ENCODE measurements at places on chromosomes 11 and 22.
A peak's percentile ranks its signal among the peaks of the same experiment; 100 is the strongest.

- DNase-seq, result no peak
Observed at GRCh38 chr11:97979741-97980140, 1041.0 kb upstream of the CNTN5 start.

- no peak for DNase-seq
Observed at GRCh38 chr11:13174090-13174489, 103.5 kb upstream of the BMAL1 start.

DNA sequence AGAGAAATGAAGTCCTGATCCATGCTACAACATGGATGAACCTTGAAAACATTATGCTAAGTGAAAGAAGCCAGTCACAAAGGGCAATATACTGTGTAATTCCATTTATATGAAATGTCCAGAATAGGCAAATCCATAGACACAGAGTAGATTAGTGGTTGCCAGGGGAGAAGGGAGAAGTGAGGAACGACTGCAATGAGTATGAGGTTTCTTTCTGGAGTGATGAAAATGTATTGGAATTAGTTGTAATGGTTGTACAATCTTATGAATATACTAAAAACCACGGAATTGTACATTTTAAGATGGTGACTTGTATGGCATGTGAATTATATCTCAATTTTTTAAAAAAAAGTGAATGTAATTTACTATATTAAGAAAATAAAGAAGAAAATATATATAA lies 83.1 kb upstream of the GDPD4 start:
- DNase-seq, result no peak

DNA sequence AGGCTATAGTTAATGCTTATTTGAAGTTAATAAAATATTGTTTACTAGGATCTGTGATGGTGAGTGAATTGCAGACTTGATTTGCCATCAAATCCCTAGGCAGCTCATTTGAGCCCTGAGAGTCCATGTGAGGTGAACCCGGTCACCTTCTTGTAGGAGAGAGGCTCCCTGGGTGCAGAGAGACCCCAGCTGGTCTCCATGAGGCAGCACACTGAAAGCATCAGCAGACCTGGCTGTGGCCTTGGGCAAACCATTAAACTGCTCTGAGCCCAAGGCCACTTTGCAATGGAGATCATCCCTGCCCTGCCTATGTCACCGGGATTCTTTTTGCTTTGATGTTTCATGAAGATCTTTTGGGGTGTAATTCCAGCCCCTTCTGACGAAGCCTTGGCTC lies 125.2 kb downstream of the MICAL2 start:
- DNase-seq, result no peak

- no peak for DNase-seq
Observed at GRCh38 chr11:1752907-1753228, 2.5 kb upstream of the IFITM10 start.

GRCh38 chr11:112321501-112322172 lies 61.0 kb upstream of the PLET1 start:
- DNase-seq, result no peak

- no peak for DNase-seq
Observed at GRCh38 chr22:39027717-39028116, 6.8 kb downstream of the APOBEC3D start.

DNA sequence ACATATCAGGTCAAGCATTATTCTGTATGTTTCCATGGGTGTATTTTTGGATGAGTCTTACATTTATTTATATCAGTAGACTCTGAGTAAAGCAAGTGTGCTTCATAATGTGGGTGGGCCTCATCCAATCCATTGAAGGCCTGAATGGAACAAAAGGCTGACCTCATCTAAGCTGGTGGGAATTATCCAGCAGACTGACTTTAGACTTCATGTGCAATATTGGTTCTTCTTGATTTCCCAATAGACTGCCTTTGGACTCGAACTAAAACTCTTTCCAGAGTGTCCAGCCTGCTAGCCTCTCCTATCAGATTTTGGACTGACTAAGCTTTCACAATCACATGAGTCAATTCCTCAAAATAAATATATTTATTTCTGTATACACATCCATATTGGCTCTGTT lies 116.2 kb downstream of the KIF18A start:
- no peak for DNase-seq

DNA sequence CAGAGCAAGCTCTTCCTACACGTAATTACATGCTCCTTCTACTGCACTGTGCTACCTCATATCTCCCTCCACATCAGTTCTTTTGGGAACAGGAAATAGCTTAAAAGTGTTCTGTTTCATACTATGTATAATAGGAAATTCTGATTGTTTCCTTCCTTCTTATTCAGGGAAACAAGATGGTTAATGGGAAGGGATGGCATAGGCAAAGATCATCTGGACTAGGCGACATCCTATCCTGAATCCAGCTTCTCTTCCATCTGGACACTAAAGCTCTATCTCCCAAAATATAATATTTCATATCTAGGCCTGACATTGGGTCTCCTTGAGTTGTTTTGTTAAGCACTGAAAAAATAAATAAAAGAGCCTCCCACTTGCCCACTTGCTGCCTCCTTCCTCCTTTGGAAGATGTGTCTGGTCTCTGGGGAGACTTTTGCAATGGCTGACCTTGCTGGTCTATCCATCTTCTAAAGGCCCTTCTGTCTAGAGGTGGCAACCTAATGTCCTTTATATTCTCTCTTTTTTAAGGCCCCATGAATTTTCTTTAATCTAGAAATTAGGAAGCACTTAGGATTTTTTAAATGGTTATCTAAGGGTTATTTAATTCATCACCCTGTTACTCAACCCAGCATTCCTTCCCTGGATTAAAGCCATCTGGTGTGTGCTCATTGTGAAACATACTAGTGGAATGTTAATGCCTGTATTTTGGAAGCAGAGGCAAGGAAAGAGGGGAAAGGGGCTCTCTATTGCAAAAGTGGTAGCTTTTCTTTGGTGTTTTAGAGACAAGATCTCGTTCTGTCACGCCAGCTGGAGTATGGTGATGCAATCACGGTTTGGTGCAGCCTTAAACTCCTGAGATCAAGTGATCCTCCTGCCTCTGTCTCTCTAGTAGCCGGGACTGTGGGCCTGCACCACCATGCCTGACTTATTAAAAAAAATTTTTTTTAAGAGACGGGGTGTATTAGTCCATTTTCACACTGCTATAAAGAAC lies 20.6 kb downstream of the CLMP start:
- no peak for DNase-seq

DNA sequence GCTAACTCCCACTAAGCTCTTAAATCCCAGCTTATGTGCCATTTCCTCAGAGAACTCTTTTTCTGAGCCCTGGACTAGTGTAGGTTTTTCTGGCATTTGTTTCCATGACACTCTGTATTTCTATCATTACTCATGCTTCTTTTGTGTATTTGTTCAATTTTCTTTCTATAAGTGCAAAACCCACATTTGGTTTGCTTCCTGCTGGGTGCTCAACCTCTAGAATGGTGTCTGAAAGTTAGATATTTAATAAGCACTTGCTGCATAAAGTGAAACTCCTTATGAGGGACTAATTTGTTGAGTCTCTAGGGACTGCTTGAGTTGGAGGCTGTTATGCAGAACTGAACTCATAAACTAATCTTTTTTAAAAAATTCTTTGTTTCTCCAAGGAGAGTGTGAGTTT lies 68.6 kb downstream of the SYT9 start:
- DNase-seq, result no peak

GRCh38 chr11:130049328-130049771 lies 20.3 kb upstream of the APLP2 start:
- no peak for DNase-seq

DNA sequence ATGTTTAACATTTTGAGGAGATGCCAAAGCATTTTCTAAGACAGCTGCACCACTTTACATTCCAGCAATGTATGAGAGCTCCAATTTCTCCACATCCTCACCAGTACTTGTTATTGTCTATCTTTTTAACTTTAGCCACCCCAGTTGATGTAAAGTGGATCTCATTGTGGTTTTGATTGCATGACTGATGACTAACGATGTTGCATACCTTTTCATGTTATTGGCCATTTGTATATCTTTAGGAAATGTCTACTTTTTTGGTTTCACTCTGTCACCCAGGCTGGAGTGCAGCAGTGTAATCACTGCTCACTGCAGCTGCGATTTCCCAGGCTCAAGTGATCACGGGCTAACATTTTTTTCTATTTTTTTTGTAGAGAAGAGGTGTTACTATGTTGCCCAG lies 8.9 kb downstream of the TTC28 start:
- DNase-seq, result no peak

- no peak for DNase-seq
Observed at GRCh38 chr11:47186076-47186699, at the start of gene PACSIN3. PACSIN3 (minus strand) TSS chr11:47186434; CDS start chr11:47182727, 3,707 bp downstream.

GRCh38 chr22:16957781-16958180 lies 50.2 kb downstream of the GAB4 start:
- DNase-seq, result no peak

GRCh38 chr11:79382301-79383050 lies 58.4 kb downstream of the TENM4 start:
- DNase-seq, result no peak

- no peak for DNase-seq
Observed at GRCh38 chr11:14435717-14436512, 63.7 kb downstream of the COPB1 start.

GRCh38 chr11:65352783-65353182 lies 1.8 kb upstream of the TIGD3 start:
- no peak for DNase-seq

DNA sequence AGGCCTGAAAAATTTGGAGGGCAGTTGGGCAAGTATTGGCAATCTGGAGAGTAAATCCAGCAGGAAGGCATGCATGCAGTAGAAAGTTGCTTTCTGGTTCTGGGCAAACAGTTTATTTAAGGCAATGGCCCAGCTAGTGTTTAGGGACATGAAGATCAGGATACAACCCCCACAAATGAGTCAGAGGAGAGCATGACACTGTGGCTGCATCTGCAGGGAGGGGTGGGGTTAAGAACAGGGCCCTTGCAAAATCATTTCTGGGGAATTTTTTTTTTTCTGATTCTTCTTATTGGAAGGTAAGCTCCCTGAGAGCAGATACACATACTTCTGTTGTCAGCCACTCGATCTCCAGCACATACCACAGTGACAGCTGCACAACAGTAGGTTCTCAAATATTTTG lies 61.1 kb downstream of the FDX1 start:
- no peak for DNase-seq

DNA sequence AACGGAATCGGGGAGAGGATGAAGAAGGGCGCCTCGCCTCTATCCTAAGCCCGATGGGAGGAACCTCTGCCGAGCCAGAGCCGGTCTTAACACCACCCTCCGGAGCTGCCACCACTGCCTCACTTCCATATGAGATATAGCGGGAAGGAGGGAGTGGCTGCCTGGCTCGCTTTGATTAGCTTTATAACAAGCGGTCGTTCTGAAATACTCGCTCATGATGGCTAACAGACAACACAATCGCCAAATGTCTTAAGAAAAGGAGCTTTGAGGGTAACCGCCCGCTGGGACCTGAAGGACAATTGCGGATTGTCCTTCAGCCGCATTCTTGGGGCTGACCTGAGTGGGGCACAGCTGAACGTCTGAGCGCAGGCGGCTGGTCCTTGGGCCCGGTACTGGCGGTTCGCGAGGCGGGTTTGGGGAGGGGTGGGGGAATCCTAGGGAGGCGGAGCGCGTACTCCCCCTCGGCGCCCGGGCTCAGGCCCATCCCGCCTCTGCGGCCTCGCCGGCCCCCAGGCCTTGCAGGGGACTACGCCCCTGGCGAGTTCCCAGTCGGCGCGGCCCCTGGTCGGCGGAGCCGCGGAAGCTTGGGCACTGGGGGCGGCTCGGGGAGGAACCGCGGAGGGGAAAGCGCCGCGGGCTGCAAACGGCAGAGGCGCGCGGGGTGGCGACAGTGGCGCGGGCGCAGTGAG lies at the start of gene PLAAT5:
PLAAT5 (minus strand) TSS at position 617 of the 689 bp plus-strand sequence; CDS start at position 484, 133 bp downstream.
- peak; percentile 11 for DNase-seq

DNA sequence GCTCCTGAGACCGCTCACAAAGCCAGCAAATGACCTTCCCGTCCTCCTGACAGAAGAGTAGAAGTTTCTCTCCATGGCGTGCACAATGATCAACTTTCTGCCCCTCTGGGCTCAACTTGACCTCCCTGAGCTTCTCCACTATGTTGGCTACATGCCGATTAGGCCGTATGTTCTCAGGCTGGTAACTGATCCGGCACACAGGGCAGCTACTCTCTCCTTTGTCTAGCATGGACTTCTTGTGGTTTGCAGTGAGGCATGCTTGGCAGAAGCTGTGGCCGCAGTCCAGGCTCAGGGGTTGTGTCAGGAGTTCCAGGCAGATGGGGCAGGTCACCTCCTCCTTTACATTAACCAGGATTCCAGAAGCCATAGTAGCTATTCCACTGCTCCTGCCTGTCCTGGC lies 5.1 kb downstream of the TRIM5 start:
- DNase-seq, result no peak

DNA sequence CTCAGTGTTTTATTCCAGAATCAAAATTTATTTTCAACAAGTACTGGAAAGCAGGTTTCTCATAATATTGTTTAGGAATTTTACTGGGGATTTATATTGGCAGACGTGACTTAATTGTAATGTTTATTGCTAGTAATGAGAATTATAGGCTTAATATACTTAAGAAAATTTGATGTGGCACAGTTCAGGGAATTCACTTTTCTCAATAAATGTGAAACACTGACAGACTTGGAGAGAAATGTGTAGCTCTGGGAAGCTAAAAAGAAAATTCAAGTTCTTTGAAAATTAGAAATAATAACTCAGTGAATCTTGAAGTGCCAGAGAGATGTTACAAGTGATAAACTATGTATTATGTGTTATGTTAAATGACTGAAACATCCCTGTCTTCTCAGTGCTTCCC lies at the start of gene OR51F2:
OR51F2 (plus strand) TSS at position 301 of the 400 bp plus-strand sequence. CDS start 101 bp downstream, outside the sequence.
- DNase-seq, result no peak

DNA sequence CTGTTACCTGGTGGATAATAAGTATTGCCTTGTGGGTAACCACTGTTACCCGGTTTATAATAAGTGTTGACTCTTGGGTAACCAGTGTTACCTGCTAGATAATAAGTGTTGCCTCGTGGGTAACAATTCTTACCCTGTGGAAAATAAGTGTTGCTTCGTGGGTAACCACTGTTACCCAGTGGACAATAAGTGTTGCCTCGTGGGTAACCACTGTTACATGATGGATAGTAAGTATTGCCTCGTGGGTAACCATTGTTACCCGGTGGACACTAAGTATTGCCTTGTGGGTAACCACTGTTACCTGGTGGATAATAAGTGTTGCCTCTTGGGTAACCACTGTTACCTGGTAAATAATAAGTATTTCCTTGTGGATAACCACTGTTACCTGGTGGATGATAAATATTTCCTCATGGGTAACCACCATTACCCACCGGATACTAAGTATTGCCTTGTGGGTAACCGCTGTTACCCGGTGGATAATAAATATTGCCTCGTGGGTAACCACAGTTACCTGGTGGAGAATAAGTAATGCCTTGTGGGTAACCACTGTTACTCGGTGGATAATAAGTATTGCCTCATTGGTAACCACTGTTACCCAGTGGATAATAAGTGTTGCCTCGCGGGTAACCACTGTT lies 8.7 kb upstream of the NXPE4 start:
- DNase-seq, result no peak

DNA sequence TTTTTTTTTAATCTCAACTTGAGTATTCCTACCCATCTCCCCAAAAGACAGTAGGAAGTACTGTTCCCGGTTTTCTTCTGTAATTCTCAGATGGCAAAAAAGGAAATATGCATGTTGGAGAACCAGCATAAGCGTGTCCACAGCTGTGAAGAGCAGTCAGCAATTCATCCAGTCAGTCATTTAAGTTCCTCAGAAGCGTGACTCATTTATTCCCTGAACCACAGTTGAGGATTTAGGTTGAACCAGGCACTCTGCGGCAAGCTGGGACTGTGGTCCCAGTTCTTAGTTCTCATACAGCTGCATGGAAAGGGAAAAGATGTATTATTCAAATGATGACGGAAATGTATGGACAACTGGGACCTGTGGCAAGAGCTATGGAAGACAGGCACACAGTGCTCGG lies 61.0 kb upstream of the MYO18B start:
- no peak for DNase-seq

- no peak for DNase-seq
Observed at GRCh38 chr11:76455331-76455730, 10.5 kb downstream of the EMSY start.

GRCh38 chr11:65489035-65489705 lies 9.7 kb upstream of the MALAT1 start:
- no peak for DNase-seq

Measured in stimulated activated CD8-positive, alpha-beta memory T cell treated with anti-CD3 and anti-CD28 coated beads, Interleukin-4, amount 100 ng/mL, for 24 hours (primary cell).